ENCODE measurements at places on chromosomes 7 and 10. TPM values are rescaled to one million over a fixed set of nuclear protein-coding genes. Genes with fewer than 3 reads are reported as not detected.

The RAB19 gene
- not detected for total RNA-seq

The IDI2 gene
- total RNA-seq = not detected

The DNAJC12 gene
- 5.1 TPM for total RNA-seq

The OR2A1 gene
- total RNA-seq = under 0.01 TPM

Data from smooth muscle cell of the umbilical artery (primary cell).